CD4-positive, alpha-beta T cell treated with Interleukin-6 for 4 hours (primary cell): ENCODE measurements at places on chromosomes 11 and 22.

- DNase-seq: no peak
Measured at GRCh38 chr11:16876837-16877236, 137.4 kb downstream of the PLEKHA7 start.

GRCh38 chr11:26599425-26599824 is 27.4 kb upstream of the MUC15 start:
- DNase-seq: no peak

- no peak for DNase-seq
Measured at GRCh38 chr11:31784611-31785010, 26.5 kb downstream of the PAX6 start.

DNA sequence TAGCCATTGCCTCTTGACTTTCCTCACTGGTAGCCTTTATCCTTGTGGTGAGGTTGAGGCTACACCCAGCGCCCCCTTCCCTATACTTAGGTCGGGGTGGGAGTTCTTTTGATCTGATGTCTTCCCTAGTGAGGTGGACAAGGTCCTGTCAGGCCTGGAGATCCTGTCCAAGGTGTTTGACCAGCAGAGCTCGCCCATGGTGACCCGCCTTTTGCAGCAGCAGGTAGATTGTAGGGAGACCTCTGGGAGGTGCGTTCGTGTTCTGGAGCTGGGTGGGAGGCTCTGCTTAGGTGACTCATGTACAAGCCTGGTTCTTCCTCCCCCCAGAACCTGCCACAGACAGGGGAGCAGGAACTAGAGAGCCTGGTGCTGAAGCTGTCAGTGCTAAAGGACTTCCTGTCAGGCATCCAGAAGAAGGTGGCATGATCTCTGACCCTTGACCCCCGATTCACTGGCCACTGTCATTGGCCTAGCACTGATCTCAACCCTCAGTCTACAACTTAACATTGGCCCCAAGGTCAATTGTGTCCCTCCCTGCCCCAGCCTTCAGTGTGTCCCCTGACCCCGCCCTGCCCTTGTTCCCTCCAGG is 4.9 kb downstream of the INPPL1 start:
- no peak for DNase-seq

- no peak for DNase-seq
Measured at GRCh38 chr22:47067321-47067890, 305.0 kb downstream of the TBC1D22A start.
